ENCODE measurements at places on chromosomes 7 and 10.

DNA sequence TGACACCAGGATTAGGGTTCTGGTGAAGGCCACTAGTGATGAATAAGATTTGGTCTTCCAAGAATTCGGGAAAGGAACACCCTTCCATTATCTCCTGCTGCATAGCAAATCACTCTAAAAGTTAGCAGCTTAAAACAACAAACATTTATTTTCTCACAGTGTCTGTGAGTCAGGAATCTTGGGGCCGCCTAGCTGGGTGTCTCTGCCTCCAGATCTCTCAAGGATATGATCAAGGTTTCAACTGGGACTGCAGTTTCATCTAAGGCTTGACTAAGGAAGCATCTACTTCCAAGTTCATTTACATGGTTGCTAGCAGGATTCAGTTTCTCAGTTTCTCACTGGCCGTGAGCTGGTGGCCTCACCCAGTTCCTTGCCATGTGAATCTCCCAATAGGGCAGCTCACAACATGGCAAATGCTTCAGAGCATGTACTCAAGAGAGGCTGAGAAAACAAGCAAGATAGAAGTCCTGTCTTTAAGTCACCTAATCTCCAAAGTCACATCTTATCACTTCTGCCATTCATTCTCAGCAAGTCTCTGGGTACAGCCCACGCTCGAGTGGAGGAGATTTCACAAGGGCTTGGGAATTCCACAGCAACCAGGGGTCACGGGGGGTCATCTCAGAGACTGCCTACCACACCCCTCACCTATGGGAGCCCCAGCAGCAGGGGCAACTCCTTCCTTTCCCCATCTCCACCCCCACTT is 26.8 kb downstream of the TLX1 start:
- no peak for DNase-seq
- no peaks in the 10 kb centered on the region for H3K36me3 ChIP-seq
- H3K4me3 ChIP-seq = no peak overlapping the region
- H3K4me1 ChIP-seq = peaks cover 4% of the 10 kb centered on the region
- H3K27me3 ChIP-seq = peaks cover 34% of the 10 kb centered on the region

DNA sequence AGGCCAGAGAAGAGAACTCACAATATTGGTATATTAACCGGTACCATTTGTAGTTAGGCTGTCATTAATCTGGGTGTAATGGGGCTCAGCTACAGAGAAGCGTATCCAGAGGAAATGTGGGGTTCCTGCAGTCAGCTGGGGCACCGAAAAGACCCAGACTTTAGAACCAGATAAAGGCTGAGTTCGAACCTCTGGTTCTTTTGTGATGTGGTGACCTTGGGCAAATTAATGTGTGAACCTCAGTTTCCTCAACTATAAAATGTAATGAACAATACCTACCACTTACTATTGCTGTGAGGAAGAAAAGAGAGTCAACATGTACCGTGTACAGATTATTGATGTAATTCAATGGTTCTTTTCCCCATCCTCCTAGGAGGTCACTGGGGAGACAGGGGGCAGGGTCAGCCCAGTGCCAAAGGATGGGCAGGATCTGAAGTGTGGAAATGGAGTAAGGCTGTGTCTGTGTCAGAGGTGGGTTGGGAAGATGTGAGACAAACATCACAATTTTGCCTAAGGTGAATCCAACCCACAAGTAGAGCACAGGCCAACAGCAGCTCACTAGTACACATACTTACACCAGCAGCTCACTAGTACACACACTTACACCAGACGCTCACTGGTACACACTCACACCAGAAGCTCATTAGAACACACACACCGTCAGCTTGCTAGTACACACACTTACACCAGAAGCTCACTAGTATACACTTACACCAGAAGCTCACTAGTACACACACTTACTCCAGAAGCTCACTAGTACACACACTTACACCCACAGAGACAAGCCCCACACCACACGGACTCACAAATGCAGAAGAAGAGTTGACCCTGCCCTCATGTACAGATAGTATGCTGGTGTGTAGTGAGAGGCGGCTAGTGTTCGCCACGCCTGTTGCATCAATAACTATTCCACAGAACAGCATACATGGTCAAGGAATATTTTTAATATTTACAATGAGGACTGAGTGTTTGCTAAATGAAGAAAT is 28.0 kb downstream of the PRSS2 start:
- DNase-seq = peak; percentile 75
- peak overlapping the region; percentile 97 for H3K27ac ChIP-seq
- H3K4me1 ChIP-seq = peaks cover 78% of the 10 kb centered on the region
- peak overlapping the region; percentile 42 for H3K4me3 ChIP-seq
- H3K36me3 ChIP-seq = peaks cover 76% of the 10 kb centered on the region

GRCh38 chr10:132774902-132775863 is 10.8 kb downstream of the NKX6-2 start:
- peaks cover 37% of the 10 kb centered on the region for H3K36me3 ChIP-seq
- H3K4me3 ChIP-seq = no peak overlapping the region
- no peak for DNase-seq
- H3K4me1 ChIP-seq = no peaks in the 10 kb centered on the region

DNA sequence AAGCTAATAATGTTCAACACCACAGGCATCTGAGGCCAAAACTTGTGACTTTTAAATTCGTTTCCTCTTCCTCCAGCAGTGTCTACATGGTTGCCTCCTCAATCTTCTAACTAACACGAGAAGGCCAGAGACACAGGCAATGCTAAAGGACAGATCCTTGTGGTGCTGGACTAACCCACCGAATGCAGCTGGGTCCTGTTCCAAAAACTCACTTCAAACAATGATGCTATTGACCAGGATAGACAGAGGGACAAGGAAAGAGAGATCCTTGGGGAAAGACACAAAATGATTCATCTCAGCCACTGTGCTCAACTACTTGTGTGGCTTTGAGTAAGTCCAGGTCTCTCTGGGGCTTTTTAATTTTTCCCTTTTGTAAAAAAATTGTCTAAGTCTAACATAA is 107.6 kb downstream of the KCNMA1 start:
- no peak overlapping the region for H3K4me3 ChIP-seq
- H3K27ac ChIP-seq = no peak overlapping the region

- no peak for DNase-seq
- H3K4me1 ChIP-seq = peaks cover 19% of the 10 kb centered on the region
- H3K36me3 ChIP-seq = peaks cover 27% of the 10 kb centered on the region
- H3K27me3 ChIP-seq = no peaks in the 10 kb centered on the region
- H3K27ac ChIP-seq = no peak overlapping the region
These were observed 4.1 kb downstream of the ERCC6 start for GRCh38 chr10:49534670-49535381.

DNA sequence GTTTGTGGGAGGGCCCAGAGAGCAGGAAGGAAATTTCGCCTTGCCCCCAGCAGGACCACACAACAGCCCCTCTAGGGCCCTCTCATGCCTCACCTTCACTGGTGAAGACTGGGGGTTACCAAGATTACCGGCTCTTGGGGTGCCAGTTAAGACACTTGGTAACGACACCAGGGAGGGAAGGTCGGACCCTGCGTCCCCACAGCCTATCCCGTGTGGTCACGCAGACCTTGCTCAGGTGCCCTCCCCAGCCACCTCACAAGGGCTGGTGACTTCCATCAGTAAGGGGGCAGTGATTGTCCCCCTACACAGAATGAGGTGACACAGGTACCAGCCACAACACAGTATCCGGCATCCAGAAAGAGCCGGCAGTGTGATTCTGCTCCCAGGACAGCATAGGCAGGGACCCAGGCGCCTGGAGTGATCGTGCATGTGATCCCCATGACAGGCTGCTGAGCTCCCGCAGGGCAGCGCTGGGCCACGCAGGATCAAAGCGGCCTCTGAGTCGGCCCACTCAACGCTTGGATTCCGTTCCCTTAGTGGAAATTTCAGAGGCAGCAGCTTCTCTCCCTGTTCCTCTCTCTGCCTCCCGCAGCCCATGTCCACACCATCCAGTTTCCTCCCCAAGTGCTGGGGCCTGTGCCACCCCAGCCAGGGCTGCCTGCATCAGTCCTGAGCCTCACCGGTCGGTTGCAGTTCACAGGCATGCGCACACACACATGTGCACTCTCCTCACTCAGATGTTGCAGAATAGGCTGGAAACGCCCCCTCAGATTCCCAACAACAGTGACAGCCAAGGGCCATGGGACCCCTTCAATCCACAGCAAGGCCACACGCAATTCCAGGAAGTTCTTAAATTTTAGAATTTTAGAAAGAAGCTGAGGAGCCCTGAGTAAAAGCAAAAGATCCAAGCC is 35.8 kb downstream of the CAMK2B start:
- H3K27ac ChIP-seq = no peak overlapping the region
- peaks cover 30% of the 10 kb centered on the region for H3K27me3 ChIP-seq
- no peak for DNase-seq
- no peaks in the 10 kb centered on the region for H3K36me3 ChIP-seq

All from DND-41 (cell line).